Neural crest cell (in vitro differentiated cells): ENCODE measurements at places on chromosomes 1 and 21. TPM values are rescaled to one million over a fixed set of nuclear protein-coding genes. Genes with fewer than 3 reads are reported as not detected.

Gene U2AF1
- total RNA-seq, result 17.6 and 37.5 TPM in 2 replicates

Gene AUNIP
- 13.6 and 15.2 TPM in 2 replicates for total RNA-seq

Gene SERPINC1
- 0.18 TPM in 1 of 2 replicates, not detected in the other for total RNA-seq

Gene ZNF496
- 64.2 and 65.5 TPM in 2 replicates for total RNA-seq

Gene TMEM61
- total RNA-seq, result not detected in 2 replicates

Gene FNDC10
- 14.3 and 14.5 TPM in 2 replicates for total RNA-seq

Gene AMPD2
- 93.1 and 105 TPM in 2 replicates for total RNA-seq

Gene S100A4
- 10.3 and 11.7 TPM in 2 replicates for total RNA-seq

Gene TMEM54
- 2.7 and 2.8 TPM in 2 replicates for total RNA-seq

Gene GABPB2
- total RNA-seq, result 6.1 and 7.8 TPM in 2 replicates

Gene CD48
- not detected in 2 replicates for total RNA-seq

Gene NR1I3
- not detected in 2 replicates for total RNA-seq

Gene KRTAP21-2
- total RNA-seq, result not detected in 2 replicates

Gene NEGR1
- 0.58 and 1.1 TPM in 2 replicates for total RNA-seq

Gene AURKAIP1
- total RNA-seq, result 127 and 128 TPM in 2 replicates

Gene TRIM62
- total RNA-seq, result 8.6 and 8.8 TPM in 2 replicates

Gene PIGR
- not detected in 2 replicates for total RNA-seq

Gene RAB25
- not detected in 2 replicates for total RNA-seq

Gene RGS4
- total RNA-seq, result 0.75 and 0.84 TPM in 2 replicates

Gene FHL3
- total RNA-seq, result 21.2 and 22.4 TPM in 2 replicates

Gene PDZK1
- 0.33 and 1.0 TPM in 2 replicates for total RNA-seq

Gene CEPT1
- total RNA-seq, result 24.2 and 27.3 TPM in 2 replicates
